Amygdala (tissue), 56 donors: ENCODE measurements at places on chromosomes 2 and 18.

DNA sequence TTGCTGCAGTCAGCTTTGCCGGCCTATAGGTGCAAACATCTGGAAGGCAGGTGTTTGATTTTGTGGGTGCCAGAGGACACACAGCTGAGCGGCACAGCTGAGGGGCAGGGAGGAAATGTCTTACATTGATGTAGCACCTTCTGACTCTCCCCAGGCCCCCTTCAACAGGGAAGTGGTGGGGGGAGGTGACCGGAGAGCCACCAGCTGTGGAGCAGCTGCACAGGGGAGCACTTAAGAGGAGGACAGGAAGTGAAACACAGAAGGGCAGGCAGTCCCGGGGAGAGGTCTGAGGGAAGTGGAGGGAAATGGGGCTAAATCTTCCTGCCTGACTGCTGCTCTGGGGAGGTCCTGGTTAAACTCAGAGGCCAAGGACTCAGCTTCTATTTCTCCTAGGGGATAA, 409.1 kb downstream of the TNS1 start:
- DNase-seq = no peak

- no peak for DNase-seq
These were observed 172.0 kb downstream of the INHBB start for GRCh38 chr2:120517751-120518469.

DNA sequence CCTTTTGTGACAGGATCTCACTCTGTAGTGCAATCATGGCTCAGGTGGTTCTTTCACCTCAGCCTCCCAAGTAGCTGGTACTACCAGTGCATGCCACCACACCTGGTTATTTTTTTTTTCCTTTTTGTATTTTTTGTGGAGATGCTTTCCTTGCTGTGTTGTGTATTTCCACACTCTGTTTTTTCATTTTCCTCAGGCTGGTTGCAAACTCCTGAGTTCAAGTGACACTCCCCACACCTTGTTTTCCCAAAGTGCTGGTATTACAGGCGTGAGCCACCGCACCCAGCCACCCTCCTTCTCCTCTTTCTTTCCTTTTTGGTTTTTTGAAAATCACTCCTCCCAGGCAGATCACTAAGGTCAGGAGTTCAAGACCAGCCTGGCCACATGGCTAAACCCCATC, 65.0 kb downstream of the MYCN start:
- no peak for DNase-seq

GRCh38 chr2:134282629-134283400, 28.9 kb downstream of the MGAT5 start:
- no peak for DNase-seq

DNA sequence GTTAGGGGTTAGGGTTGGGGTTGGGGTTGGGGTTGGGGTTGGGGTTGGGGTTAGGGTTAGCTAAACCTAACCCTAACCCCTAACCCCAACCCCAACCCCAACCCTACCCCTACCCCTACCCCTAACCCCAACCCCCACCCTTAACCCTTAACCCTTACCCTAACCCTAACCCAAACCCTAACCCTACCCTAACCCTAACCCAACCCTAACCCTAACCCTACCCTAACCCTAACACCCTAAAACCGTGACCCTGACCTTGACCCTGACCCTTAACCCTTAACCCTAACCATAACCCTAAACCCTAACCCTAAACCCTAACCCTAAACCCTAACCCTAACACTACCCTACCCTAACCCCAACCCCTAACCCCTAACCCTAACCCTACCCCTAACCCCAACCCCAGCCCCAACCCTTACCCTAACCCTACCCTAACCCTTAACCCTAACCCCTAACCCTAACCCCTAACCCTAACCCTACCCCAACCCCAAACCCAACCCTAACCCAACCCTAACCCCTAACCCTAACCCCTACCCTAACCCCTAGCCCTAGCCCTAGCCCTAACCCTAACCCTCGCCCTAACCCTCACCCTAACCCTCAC, 24.1 kb upstream of the RABL2A start:
- DNase-seq = no peak

DNA sequence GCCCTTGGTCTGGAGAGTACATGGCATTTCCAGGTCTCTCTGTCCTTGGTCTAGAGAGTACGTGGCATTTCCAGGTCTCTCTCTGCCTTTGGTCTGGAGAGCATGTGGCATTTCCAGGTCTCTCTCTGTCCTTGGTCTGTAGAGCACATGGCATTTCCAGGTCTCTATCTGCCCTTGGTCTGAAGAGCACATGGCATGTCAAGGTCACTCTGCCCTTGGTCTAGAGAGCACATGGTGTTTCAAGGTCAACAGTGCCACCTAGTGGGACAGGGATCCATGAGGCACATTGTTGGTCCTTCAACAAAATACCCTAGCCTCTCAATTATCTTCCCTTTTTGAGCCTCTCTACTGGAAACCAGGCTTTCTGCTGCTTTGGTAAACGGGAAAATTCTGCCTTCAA, 250.2 kb downstream of the OTX1 start:
- DNase-seq = no peak

- DNase-seq = no peak
These were observed 117.9 kb upstream of the ID2 start for GRCh38 chr2:8563814-8564474.

- DNase-seq = no peak
These were observed 112.0 kb upstream of the TEKT4 start for GRCh38 chr2:94759211-94759610.

DNA sequence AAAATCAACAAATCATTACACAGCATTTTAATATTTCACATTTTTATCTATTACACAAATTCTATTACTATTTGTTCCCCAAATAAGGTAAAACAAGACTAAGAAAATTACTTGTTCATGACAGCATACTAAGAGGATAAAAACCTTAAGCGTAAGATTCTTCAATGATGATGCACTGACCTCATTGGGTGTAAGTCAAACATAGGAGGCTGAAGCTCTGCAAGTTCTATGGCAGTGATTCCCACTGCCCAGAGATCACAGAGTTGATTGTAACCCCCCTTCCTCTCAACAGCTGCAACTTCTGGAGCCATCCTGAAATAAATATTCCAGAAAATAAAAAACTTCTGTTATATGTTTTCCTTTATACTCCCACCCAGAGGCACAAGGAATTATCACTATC, 82.2 kb upstream of the CDKL4 start:
- no peak for DNase-seq

DNA sequence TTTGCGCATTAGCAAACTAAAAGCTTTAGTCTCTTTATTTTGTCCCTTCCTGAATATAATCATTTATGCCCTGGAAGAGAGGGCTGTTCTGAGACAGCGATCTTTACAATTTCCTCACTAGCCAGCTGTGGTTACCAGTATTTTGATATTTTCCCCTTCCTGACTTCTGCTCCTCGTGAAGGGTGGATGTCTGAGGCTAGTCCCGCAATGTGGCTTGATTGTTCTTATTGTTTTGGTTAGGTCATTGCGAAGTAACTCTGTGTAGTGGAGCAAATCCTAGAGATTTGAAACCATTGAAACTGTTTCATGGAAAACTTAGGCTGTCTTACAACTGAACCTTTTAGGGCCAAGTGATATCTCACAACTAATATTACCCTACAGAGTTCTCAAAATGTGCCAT, 2.4 kb downstream of the MRPL33 start:
- no peak for DNase-seq

DNA sequence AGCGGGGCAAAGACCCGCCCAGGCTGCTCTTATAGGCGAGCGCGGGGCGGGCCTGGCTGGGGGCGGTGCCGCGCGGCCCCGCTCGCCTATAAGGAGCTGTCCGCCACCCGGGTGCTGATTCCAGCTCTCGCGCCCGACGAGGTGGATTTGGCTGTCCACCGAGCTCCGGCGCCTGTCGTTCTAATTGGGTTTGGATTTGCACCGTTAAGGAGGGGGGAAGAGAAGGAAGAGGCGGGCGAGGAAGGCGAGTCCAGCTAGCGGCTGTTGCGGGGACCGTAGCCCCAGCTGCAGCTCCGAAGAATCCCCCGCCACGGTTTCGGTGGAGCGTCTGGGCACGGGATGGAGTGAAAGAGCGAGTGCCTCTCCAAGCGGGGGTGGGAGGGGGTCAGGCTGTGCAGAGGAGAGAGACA, at the start of gene CNTNAP5:
Gene CNTNAP5 (plus strand): TSS at position 117 of the 410 bp plus-strand sequence. CDS start 364 bp downstream, outside the sequence.
- peak; percentile 29 for DNase-seq

- DNase-seq = no peak
These were observed 496 bp downstream of the SUCLG1 start for GRCh38 chr2:84458551-84459017.

GRCh38 chr2:142574388-142574787, 303.1 kb upstream of the KYNU start:
- DNase-seq = no peak

GRCh38 chr2:217959723-217960122, 43.1 kb downstream of the TNS1 start:
- DNase-seq = no peak

GRCh38 chr2:227152093-227152766, 11.8 kb downstream of the COL4A4 start:
- DNase-seq = no peak

GRCh38 chr2:168742258-168742932, 60.0 kb upstream of the NOSTRIN start:
- DNase-seq = no peak

DNA sequence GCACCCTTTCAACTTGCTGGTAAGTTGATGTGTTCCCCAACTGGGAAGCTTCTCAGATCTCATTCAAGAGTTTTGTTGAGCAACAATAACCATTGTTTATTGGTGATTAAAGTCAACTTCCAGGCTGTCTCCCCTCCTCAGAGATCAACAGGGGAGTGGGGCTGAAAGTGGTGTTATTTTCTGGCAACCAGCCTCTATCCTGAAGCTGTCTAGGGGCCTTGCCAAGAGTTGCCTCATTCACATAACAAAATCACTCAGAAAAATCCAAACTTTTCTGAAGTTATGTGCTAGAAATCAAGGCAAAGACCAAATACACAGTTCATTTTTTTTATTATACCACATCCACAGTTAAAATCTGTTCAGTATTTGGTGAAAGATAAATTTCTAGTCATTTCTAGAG, 788.4 kb downstream of the LRRTM4 start:
- no peak for DNase-seq

DNA sequence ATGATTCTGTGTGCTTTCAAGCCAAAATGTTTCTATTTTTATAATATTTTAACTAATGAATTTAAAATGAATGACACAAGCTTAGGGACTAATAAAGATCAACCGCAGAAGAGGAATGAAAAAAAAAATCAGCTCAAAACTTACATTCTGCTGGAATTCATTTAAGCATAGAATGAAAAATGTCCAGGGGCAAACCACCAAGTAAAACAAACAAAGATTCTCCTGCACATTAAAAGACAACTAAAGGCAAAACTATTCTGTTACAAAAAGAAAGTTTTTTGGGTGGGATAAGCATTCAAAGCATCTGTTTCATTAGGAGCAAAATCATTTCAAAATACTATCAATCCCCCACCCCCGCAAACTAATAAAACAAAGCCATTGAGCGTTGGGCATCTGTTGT, 99.3 kb upstream of the SOX11 start:
- no peak for DNase-seq

- DNase-seq = no peak
These were observed 34.3 kb upstream of the C18orf32 start for GRCh38 chr18:49521216-49521835.

DNA sequence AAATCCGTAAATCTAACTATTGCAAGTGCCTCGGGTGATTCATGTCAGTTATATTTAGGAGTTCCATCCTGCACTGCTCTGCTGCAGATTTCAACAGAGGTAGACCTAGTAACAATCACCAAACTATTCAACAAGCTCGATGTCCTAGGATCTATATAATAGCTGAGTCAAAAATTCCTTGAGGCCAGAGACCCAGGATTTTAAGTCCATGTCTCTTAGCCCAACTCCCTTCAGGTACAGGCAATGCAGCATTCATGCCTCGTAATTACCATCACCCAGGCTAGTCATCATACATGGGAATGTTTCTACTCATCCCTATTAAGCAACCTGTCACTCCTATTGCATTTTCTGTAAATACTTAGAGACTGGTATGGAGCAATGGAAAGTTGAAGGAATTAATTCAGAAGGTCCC, 729 bp downstream of the TM4SF20 start:
- DNase-seq = no peak

GRCh38 chr2:39540414-39540813, 103.3 kb upstream of the MAP4K3 start:
- DNase-seq = no peak

GRCh38 chr2:42129487-42129852, 39.7 kb upstream of the EML4 start:
- DNase-seq = no peak

DNA sequence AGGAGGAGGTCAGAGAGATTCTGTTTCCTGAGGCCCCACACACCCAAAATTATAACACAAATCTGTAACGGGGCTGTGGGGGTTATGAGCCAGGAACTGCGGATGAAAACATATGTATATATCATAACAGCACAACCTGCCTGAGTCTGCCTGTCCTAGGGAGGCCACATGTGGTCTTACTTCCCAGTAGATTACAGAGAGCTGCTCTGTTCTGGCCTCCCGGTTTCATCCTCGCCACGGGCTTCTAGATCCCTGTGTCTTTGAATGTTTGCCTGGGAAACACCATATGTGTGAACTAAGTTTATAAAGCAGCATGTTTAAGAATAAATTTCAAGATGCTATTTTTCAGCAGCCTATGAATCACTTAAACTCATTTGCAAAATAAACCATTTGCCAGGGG, 124.0 kb downstream of the TMEM200C start:
- no peak for DNase-seq

GRCh38 chr2:129205766-129206165, 773.7 kb upstream of the RAB6C start:
- no peak for DNase-seq

- DNase-seq = peak; percentile 8
These were observed 99.7 kb downstream of the MEP1B start for GRCh38 chr18:32289483-32290075.

DNA sequence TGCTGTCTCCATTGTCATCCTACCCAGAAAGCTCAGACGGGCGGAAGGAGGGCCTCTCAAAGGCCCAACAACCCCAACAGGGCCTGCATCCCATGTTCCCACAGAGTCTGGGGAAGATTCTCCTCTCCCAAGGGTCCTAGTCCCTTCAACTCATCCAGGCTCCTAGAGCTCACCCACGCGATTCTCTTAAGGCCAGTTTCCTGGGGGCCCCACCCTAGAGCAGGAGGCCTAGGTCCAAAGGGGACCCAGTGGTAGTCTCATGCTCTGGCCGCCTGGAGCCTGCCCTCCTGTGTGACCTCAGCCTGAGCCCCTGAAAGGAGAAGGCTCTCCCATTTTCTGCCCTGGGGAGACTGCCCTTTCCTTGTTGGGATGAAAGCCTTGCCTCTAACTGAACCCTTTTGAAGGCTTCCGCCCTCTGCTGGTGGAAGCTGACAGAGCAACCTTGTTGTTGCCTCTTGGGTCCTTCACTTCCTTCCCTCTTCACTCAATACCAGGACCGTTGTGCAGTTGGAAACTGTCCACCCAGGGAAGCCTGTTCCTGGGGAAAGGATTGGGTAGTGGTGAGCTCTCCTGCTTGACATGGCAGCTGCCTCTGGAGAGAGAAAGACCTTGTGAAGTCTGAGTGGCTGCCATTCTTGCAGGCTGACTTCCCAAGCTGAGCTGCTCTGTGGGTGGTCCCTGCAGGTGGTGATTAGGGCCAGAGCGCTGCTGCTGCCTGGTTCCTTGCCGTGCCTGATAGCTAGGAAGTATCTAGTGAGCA, 86.0 kb upstream of the ALPP start:
- no peak for DNase-seq

- no peak for DNase-seq
These were observed 138.0 kb downstream of the EPHA4 start for GRCh38 chr2:221434142-221434541.

GRCh38 chr2:28253543-28253942, 139.1 kb upstream of the FOSL2 start:
- DNase-seq = no peak
